MG63 (cell line): ENCODE measurements at places on chromosomes 13 and 19. TPM values are rescaled to one million over a fixed set of nuclear protein-coding genes. Genes with fewer than 3 reads are reported as not detected.

- no peak for DNase-seq
Observed at GRCh38 chr13:113548171-113548641, 36.3 kb upstream of the TFDP1 start.

Gene WDR62
- 2.5 and 6.1 TPM in 2 replicates for total RNA-seq

GRCh38 chr13:23754997-23755396 is 134.2 kb downstream of the MIPEP start:
- no peak for DNase-seq

Gene PCDH17
- not detected in 2 replicates for total RNA-seq

Gene THSD8
- 0.99 TPM in 1 of 2 replicates, not detected in the other for total RNA-seq

DNA sequence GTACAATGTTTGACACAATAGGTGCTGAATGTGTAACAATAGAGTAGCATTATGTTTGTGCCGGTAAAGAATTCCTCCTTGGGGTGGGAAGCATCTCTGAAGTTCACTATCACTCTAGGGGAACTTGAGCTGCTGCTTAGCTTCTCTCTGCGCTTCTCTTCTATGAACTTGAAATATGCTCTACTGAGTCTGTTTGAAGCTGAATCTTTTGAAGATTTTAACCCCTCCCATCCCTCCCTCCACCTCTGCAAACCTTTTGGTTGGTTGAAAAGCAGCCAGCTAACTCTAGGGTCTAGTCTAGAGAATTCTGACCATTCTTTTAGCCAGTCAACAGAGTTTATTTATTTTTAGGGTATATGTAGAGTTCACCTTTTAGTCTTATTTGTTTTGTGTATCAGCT is 2.5 kb downstream of the PCCA start:
- no peak for DNase-seq

DNA sequence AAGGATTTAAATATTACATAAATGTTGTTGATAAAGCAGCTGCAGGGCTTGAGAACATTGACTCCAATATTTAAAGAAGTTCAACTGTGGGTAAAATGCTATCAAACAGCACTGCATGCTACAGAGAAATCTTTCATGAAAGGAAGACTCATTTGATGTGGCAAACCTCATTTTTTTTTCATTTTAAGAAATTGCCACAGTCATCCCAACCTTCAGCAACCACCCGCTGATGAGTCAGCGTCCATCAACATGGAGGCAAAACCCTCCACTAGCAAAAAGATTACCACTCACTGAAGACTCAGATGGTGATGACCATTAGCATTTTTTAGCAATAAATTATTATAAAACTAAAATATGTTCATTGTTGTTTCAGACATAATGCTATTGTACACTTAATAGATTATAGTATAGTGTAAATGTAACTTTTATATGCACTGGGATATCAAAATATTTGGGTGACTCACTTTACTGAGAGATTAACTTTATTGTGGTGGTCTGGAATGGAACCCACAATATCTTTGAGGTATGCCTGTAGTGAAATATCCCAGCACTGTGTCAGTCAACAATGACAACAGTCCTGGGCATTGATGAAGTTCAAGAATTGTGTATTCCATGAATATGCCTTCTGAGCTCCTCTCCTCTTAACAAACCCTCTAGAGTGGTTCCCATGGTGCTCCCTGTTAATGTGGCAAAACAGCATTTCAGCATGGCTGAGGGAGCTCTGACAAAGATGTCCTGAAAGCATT is 52.4 kb upstream of the SOX21 start:
- DNase-seq: no peak

- no peak for DNase-seq
Observed at GRCh38 chr19:31969016-31969415, 376.4 kb upstream of the ZNF507 start.

- no peak for DNase-seq
Observed at GRCh38 chr19:6890401-6890913, 3.1 kb downstream of the ADGRE1 start.
